ENCODE measurements at places on chromosomes 7 and 10.

GRCh38 chr10:127303746-127304145 is 107.4 kb upstream of the INSYN2A start:
- DNase-seq, result no peak

DNA sequence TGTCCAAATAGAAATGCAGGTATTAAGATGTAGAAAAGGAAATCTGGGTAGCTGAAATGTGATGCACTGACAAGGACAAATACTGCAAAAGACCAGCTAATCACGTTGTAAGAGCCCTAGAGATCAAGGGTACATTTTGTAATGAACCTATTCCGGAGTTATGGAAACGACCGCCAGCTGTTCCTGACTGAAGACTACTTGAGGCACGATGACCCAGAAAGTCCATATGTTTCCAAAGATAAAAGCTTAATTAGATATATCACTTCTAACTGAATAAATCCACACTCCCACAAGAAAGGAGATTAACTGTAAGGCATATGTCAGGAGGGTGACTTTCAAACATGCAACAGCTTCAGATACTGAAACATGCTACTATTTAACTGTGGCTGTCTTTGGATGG is 253.5 kb downstream of the NSUN6 start:
- DNase-seq, result no peak

- peak; percentile 8 for DNase-seq
These were observed 24.7 kb upstream of the RBM33 start for GRCh38 chr7:155619634-155620271.

DNA sequence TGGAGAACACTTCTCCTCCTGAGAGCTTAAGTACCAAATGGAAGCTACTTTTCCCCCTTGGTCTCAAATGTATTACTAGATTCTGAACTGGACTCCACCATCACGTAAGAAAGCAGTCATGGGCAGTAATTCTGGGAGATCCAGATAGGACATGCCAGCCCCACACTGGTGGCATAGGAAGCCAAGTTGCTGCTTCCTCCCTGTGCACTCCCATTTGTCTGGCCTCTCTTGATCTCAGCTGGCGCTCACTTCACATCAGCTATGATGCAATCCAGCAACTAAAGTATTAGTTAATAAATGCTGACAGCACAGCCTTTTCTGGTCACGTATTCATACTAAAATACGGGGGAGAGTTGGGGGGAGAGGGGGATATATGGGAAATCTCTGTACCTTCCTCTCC is 3.4 kb upstream of the IL6 start:
- DNase-seq, result no peak

- peak; percentile 39 for DNase-seq
These were observed 860 bp downstream of the ZEB1 start for GRCh38 chr10:31319602-31320549.

- DNase-seq, result no peak
These were observed 743 bp downstream of the OR2A5 start for GRCh38 chr7:144049491-144049890.

DNA sequence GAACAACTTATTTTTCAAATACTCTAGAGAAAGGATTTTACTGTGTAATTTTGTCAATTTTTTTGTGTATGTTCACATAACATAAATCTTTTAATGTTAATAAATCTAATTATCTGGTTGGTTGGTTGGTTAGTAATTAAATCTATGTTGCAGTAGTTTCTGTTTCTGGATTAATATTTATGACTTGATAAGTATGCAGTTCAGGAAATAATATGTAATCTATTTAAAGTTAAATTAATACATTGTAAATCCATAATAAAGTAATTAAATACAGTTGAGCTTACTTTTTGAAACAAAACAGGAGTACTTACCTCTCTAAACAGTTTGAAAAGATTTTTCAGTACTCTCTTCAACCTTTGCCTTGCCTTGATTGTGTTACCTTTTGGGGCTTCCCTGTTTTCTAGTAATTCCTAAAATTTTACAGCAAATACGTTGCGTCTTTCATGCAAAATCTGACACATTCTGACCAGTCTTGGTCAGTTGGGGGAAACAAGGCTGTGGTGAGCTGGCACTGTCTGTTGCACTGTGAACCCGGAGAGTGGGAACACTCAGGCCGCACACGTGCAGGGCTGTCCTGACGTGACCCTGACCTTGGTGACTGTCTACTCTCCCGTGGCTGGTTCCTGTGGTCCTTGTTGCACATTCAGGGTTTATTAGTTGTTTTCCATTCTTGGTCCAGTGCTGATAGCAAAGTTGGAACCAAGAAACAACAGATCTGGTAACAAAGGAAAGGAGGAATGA is 45.6 kb upstream of the FGL2 start:
- peak; percentile 11 for DNase-seq

- no peak for DNase-seq
These were observed 19.2 kb downstream of the ELFN1 start for GRCh38 chr7:1689311-1689710.

DNA sequence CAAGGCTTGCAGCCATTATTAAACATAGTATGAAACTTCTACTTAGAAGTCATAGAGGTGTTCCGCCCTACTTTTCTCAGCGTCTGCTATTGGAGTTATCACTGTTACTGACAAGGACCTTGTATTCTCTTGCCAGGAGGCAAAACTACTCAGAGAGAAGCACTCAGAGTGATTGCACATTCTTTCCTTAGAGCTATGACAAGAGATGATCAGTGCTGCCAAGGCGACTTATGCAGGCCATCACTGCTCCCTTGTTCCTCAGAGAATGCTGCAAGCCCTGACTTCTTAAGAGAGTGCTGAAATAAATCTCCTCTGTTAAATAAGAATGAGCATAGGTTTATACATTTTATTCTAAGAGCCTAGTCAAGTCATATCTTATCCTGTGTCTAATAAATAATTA is 534.6 kb upstream of the PHF14 start:
- no peak for DNase-seq

DNA sequence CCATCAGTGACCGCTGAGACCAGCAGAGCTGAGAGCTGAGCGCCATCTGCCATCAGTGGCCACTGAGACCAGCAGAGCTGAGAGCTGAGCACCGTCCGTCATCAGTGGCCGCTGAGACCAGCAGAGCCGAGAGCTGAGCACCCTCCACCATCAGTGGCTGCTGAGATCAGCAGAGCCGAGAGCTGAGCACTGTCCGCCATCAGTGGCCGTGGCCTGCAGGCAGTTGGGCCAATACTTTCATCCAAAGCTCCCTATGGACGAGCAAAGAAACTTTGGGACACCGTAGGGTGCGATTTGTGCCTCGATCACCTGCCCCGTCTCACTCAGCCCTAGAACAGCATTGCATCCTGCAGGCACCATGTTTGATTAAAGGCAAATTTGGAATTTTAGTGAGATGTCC is 265.8 kb downstream of the DNAJB6 start:
- DNase-seq, result no peak

DNA sequence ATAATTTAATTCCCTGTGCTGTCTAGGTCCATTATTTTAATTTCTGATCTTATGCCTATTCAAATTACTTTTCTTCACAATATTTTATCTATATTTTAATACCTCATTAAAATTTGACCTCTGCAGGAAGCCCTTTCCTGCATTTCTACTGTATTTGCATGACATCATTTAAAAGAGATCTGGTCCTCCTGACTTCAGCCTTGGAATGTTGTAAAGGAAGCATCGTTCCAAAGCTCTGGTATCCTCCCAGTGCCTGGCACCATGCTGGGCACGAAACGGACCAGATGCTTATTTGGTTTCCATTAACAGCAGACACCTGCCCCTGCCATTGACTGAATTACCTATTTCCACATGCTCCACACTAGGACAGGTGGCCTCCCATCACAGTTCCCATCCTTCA is 247.5 kb downstream of the KLF6 start:
- DNase-seq, result no peak

- no peak for DNase-seq
These were observed 17.8 kb downstream of the LRRC27 start for GRCh38 chr10:132349766-132350165.

GRCh38 chr7:5607951-5608656 is 173.4 kb downstream of the RNF216 start:
- DNase-seq, result no peak

DNA sequence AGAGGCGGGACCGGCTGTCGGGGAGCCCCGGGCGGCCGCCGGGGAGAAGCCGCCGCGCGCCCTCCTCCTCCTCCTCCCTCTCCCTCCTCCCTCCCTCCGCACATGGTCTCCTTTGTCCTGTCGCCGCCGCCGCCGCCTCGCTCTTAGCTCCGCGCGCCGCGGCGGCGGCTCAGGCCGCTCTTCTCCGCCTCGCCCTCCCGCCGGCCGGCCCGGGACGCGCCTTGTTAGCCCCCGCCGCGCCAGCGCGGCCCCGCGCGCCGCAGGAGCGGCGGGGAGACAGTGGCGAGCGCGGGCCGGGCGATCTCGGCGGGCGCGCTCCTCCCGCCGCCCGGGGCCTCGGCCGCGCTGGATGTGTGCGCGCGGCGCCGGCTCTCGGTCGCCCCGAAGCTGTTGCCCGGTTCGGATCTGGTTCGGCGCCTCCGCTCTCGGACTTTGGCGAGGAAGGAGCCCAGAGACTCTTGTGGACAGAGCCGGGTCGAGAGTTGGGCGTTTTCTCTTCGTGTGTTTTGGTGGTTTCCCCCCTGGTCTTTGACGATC is 437.4 kb upstream of the GALNT17 start:
- peak; percentile 56 for DNase-seq

DNA sequence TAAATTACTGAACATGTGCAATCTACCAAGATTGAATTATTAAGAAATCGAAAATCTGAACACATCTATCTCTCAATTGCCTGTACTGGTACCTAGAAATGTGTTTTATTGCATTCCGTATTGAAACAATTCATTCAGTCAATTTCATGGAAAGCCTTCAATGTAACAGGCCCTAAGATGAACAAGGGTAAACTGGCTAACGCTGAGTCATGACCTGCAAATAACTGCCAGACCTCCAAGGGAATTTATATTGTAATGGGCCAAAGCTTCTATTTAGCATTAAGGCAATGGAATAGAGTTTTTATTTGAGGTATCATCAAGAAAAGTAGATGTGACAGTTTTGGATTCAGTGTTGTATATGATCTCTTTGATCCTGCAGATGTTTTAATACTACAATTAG is 49.9 kb upstream of the CD36 start:
- DNase-seq, result no peak

DNA sequence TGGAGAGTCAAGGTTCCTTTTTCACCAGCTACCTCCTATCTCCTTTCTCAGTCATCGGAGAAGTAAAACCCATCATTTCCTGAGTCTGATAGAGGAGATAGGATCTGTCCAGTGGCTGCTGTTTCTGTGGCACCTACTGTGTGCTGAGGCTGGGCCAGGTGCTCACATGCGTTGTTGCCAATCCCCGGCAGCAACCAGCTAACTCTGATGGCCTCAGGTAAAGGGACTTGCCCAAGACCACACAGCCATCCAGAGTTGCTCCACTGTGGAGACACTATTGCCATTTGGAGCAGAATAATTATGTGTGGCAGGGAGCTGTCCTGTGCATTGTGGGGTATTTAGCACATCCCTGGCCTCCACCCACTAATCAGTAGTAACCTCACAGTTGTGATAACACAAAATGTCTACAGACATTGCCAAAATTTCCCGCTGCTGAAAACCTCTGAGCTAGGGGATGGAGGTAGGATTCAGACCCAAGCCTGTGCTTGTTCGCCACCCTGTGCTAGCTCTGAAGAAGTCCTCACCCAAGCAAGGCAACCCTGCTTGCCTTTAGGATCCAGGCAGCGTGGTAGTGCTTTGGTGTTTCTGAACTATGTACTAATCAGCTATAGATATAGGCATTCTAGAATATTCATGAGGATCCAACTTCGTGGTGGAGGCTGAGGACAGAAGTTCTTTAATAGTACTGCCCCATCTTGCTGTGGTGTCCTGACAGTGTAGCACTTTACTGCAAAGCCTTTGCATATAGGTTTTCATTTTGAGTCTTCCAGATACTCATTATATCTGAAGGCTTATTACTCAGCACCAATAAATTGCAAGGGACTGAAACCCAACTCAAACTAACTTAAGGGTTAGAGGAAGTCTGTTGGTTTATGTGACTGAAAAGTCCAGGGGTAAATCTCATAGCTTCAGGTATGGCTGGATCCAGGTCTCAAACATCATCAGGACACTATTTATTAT is 164.6 kb downstream of the GRK5 start:
- DNase-seq, result no peak

DNA sequence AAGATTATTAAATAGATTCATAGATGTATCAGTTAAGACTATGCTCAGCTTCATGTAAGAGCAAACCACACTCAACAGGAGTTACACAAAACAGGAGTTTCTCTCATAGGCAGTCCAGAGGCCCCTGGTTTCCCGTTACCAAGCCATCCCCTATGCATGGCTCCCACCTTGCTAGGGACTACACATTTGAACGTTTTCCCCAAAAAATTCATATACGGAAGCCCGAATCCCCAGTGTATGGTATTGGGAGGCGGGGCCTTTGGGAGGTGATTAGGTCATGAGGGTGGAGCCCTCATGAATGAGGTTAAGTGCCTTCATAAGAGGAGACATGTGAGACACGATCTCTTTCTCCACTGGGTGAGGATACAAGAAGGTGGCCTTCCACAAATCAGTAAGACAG is 29.1 kb downstream of the RSU1 start:
- no peak for DNase-seq

GRCh38 chr10:125000366-125001312 is 58.7 kb downstream of the ZRANB1 start:
- DNase-seq, result no peak

DNA sequence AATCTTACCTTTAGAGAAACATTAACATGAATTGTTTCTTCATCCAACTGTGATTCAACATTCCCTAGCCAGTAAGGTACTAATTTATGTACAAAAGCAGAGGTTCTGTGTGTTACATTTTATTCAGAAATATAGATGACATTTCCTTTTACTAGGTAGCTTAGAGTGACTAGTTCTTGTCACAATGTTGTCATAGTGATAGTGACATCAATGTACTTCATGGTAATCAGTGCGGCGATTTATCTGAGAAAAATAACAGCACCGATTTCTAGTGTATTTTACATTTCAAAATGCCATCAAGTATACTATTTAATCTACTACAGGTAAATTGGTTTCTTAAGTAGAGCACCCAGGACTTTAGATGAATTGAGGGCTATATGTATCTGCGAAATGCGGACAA is 72.1 kb upstream of the DGKB start:
- no peak for DNase-seq

GRCh38 chr10:42959833-42960232 is 117.0 kb upstream of the RET start:
- DNase-seq, result no peak

DNA sequence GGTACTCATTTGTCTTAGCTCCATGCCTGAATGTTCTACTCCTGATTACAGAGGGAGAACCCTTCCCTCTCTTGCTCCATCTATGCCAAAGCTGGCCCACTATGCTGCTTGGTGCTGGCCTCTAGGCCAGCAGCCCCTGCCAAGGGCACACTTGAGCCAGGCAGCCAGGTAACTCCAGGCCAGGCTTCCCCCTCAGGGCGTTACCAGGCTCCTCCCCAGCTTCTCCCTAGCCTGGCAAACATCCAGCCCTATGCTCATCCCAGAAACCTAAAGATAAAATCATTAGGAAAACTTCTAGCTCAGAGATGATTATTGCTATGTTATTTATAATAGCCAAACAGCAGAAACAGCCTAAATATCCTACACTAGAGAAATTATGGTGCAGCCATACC is 103.7 kb downstream of the KCNMA1 start:
- no peak for DNase-seq

DNA sequence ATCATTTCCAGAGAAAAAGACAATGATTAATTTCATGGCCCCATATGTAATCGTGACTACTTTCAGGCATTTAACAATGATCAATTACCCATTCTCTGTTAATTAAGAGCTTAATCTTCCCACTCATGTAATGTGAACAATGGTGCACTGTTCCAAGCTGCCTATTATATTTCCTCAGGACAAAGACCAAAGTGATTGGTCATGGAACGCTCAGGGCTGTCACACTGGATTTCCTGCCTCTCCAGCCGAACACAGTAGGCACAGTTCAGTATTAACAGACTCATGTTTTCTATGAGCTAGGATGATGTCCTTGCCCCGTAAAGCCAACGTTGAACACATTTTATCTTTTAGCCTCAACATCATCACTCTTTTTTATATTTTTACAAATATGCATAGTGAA is 142.7 kb upstream of the FZD8 start:
- no peak for DNase-seq
